IMR-90 (cell line): ENCODE measurements at places on chromosomes 6 and 20. TPM values are rescaled to one million over a fixed set of nuclear protein-coding genes. Genes with fewer than 3 reads are reported as not detected.

DNA sequence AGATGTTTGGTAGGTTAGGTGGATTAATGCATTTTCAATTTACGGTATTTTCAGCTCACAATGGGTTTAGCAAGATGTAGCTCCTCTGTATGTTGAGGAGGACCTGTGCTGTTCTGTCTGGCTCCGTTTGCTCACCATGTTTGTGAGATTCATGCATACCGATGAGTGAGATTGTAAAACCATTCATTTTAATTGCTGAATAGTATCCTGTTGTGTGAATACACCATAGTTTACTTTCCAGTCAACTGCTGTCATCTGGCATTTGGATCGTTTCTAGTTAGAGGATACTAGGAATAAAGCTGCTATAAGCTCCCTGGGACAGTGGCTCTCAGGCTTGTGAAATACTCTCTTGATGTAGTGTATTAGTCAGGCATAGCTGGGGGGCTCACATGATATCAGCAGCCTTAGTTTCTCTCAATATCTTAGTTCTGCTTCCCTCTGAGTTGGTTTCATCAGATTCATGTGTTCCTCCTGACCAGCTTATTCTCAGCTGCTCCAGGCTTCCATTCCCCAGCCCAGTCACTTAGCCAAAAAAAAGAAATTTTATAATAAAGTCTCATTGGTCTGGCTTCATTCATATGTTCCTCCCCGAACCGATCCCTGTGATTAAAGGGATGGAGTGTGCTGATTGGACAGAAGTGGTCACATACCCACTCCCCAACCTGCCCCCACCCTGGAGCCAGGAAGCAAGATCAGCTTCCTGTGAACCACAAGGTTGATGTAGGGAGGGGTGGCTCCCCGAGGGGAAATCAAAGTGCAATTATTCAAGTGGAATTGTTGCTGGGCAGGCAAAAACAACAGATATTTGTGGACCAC, 10.9 kb upstream of the B4GALT5 start:
- DNase-seq: peak; percentile 34

- DNase-seq: no peak
Observed at GRCh38 chr6:133985970-133986369, 32.9 kb downstream of the TBPL1 start.

ARG1 gene
- polyA plus RNA-seq: not detected in 2 replicates

GRCh38 chr6:8017705-8018104, 46.5 kb downstream of the BLOC1S5 start:
- no peak for DNase-seq

DNA sequence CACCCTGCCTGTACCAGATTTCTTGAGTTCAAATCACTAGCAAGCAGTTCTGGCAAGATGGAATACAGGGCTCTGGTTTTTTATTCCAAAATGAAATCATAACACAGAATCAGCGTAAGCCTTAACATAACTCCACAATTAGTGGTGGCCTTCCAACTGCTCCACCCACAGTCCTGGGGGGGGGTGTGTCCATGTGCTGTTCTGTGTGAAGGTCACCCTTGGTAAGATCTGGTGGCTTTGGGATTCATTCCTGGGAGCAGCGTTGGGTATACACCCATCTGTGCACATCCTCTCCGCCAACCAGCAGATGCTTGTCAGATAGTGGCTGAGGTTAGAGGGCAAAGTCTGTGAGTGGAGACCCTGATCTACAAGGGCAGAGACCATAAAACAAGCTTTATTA, 49.9 kb upstream of the CD83 start:
- no peak for DNase-seq

CRYBG1 gene
- 0.32 and 0.38 TPM in 2 replicates for polyA plus RNA-seq

GRCh38 chr6:132865364-132865763, 51.0 kb downstream of the RPS12 start:
- no peak for DNase-seq

DNA sequence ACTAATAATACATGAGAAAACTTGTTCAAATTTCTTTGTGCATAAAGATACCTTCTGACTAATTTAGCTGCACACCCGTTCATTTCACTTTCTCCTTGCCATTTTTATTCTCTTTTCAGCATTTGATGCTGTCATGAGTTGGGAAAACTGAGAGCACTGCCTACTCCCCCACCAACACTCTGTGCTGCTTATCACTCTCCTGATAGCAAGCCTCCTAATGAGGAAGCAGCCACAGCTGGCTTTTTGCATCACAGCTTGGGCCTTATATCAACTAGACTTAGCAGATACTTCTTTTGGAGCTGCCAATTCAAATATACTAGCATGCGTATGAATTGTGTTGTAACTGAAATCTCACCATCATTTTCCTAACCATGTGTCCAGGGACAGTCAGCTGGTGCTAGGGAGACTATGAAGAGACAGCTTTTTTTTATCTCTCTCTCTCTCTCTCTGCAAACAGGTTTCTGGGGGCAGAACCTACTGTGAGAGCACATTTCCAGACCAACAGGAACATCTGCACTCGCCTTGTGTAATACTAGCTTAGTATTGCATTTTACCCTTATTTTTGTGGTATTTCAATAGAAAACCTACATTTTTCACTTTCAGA, 699.0 kb downstream of the KHDRBS2 start:
- no peak for DNase-seq

GRCh38 chr20:7499201-7499600, 441.1 kb downstream of the HAO1 start:
- DNase-seq: no peak

DNA sequence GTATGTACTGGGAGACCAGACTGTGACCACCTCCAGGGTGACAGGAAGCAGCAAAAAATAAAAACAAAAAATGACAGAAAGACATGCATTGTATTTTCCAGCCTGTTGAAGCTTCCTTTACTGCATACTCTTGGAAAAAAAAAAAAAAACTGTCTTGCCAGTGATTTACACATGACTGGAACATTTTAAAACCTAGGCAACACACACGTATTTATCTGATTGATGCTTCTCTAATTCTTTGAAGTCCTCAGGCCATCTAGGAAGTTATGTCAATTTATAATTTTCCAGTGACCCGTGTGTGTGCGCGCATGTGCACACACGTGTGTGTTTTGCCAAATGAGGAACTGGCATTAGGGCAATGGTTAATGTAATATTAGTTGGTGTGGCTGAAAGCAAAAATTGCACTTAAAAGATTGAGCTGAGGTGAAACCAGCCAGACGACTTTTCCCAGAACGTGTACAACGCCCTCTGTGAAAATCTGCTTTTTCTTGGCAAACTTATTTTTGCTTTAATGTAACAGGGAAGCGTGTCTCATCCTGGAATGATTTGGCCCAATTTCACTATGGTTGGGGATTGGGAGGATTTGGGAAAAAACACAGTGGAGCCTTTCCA, 315.2 kb downstream of the TFAP2A start:
- no peak for DNase-seq

TMEM244 gene
- 0.21 TPM in 1 of 2 replicates, not detected in the other for polyA plus RNA-seq
